Stimulated activated CD8-positive, alpha-beta memory T cell treated with anti-CD3 and anti-CD28 coated beads, Interleukin-12 subunit alpha, Interleukin-12 subunit beta, amount 100 ng/mL, for 1 hour (primary cell): ENCODE measurements at places on chromosomes 5 and 9.

DNA sequence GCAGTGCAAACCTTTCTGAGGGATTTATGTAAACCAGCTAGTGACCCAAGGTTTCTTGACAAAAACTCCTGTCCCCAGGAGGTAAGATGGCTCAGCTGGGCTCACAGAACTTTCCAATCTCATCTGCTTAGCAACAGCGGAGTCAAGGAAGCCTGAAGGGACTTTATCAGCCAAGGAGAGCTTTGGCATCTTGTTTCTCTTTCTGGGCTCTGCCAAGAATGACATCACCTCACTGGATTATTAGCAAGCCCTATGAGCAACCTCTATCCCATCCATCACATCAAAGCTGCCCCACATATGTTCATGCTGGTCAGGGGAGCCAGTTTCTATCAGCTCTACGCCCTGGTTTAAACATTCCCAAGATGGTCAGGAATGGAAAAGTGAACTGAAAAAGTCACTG, 461.3 kb downstream of the ENC1 start:
- DNase-seq, result no peak

GRCh38 chr9:4298255-4299004, 1.4 kb downstream of the GLIS3 start:
- DNase-seq, result no peak

DNA sequence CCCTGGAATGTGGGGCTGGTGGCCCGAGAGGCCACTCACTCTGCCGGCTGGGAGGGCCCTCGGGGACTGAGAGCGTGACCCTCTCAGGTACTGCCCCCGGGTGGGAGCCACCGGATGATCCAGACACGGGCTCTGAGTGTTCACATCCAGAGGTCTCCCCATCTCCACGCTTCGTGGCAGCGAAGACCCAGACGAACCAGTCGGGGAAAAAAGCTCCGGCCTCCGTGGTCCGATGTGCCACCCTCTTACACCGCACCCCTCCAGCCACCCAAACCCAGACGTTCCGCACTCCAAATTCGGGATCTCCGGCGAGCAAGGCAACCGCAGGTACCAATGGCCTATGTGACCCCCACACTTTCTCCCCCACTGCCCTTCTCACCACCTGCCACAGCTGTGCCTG, 49.5 kb downstream of the AMBP start:
- no peak for DNase-seq

DNA sequence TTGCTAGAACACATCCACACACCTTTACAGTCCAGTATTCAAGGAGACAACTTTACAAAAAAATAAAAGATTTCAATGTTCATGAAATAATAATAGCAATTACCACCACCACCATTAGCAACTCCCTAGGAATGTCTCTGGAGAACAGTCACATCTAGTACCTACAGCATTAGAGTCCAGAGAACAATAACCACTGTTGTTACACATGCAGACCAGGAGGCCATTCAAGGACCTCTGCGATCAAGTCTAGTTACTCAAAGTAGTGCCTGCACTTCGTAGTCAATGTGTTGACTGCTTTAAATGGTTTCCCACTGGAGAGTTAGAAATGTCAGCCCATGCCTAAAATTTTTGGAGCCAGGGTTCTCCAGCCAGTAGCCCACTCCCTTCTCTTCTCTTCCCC, 244.4 kb downstream of the DEPDC1B start:
- no peak for DNase-seq

DNA sequence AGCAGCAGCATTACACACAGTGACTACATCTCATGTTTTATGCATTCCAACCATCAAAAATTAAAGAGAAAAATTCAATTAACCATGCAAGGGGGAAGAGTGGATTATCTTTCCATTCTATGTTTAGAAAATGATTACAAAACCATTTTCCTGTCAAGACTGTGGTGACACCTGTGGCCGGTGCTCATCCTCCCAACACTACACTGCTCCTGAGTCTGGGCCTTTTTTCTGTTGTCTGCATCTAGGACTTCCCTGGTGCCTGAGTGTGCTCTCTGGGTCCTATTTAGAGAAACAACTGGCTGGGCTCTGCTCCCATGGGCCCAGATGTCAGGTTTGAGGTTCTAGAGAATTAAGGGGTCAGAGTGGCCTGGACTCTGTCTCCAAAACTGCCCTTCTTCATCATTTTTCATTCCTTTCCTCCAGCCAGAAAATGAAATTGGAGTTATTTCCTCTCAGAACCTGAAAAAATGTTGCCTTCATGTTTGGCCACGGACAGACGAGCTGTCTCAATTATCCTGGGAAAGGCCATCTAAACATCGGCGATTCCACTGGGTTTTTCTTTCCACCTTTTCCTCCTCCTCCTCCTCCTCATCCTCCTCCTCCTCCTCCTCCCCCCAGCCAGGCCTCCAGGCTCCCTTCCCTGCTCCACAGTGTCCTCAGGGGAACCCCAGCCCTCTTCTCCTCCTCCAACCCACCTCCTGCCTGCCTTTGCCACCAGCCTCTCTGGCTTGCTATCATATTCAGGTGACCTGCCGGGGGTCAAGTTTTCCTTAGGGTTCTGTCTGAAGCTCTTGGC, 11.4 kb upstream of the ARSI start:
- no peak for DNase-seq

DNA sequence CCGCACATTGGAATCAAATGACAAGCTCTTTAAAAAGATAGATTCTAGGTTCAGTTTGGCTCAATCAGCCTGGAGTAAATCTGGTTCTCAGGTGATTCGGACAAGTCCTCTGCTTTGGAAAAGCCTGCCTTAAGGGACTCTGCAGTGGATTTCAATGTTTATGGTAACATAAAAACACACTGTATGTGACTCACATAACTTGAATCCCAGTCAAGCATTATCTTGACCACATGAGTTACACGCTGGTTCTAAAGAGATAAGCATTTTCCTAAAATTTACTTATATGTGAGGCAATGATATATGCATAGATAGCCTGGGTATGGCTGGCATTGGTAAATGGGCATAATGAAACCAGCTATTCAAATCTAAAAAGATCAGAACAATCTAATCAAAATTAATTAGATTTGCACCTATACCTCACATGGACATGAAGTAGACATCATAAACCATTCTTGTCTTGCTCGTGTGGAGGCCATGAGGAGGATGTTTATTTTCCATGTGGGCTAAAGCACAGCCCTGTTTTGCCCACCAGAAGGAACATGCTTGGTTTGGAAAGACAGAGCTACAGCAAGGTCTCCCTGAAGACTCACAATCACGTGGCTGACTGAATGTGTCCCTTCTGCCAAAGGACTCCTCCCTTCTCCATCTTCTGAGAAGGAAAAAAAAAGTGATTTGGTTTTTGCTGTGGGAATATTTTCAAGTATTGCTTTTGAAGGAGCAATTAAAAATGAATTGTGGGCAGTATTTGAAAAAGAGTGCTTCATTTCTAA, 351.7 kb downstream of the DIRAS2 start:
- no peak for DNase-seq

DNA sequence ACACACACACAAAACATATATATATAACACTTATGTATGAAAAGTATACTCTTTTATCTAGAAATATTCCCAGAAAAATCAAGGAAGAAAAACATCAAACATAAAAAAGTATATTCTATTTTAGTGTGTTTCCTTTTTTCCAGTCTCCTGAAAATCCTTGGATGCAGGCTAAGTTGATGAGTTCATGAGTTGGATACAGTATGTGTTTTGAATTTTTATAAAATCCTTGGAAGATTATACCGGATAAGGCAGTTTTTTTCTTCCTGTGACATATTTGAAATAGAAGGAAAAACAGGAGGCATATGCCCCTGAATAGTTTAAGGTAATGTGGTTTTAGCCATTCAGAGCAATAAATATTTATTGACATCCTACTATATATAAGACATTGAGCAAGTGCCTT, 203.6 kb downstream of the SNX18 start:
- no peak for DNase-seq

DNA sequence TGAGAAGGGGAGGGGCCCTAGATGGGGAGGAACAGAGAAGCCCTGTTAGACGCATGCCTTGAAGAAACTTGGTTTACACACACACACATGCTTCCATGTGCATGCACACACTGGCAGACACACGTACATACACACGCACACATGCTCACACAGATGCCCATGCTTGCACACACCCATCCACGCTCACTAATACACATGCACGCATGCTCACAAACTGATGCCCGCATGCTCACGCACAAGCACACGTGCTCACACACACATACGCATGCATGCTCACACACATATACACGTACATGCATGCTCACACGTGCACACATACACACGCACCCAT, 32.1 kb upstream of the EGFL7 start:
- no peak for DNase-seq

GRCh38 chr9:437574-438001, 222.9 kb downstream of the DOCK8 start:
- no peak for DNase-seq

- DNase-seq, result no peak
Measured at GRCh38 chr9:14412775-14413174, 98.8 kb upstream of the NFIB start.

DNA sequence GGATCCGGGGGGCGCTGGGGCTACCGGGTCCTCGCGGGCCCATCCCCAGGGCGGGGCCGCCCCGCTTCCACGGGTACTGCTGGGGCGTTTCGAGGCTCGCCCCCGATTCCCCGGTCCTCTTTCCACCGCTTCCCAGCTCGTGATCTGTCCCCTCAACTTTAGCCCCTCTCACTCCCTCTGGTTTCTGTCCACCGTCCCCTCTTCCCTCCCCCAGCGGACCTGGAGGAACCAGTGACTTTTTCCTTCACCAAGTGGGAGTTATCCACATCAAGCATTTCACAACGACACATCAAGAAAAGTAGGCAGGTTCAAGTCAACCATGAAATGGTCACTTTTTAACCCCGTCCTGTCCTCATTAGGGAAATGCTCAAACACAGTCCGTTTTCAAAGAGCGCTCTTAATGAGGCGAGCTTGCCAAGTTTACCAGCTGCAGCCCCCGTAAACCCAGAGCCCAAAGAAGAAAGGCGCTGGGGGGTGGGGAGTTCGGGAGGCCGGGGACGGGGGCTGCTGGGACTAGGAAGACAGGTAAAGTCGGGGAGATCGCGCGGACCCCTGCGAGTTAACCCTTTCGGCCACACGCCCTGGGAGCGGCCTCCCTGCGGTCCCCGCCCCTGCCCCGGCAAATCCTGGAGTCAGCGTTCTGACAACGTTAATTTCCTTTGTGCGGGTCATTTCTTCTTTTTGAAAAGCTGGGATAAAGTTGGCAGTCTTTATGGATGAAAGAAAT, 2.1 kb upstream of the NFIB start:
- DNase-seq, result no peak

DNA sequence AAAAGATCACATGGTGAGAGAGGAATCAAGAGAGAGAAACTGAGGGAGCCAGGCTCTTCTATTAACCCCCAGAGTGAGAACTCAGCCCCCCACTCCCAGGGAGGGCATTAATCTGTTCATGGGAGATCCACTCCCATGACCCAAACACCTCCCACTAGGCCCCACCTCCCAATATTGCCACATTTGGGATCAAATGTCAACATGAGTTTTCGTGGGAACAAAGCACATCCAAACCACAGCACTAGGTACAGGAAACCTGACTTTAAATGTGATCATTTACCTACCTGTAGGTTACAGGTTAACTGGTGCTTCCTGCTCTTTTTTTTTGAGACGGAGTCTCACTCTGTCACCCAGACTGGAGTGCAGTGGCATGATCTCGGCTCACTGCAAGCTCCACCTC, 16.9 kb downstream of the NNT start:
- no peak for DNase-seq

DNA sequence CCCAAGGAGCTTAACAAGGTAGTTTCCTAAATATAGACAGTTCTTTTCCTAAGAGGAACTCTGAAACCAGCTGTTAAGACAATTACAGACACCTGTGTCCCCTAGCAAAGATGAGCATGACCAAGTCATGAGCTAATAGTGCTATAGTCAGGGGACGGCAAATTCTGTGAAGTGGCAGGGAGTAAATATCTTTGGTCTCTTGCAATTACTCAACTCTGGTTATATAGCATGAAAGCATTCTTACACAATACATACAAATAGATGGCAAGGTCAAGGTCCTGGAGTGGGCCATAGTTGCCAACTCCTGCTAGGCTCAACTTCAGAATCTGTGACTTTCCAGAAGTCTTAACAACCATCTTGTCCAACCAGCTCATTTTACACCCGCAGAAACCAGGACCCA, 103.7 kb downstream of the RFK start:
- no peak for DNase-seq

GRCh38 chr5:425714-426113, 17.3 kb upstream of the EXOC3 start:
- DNase-seq, result no peak

DNA sequence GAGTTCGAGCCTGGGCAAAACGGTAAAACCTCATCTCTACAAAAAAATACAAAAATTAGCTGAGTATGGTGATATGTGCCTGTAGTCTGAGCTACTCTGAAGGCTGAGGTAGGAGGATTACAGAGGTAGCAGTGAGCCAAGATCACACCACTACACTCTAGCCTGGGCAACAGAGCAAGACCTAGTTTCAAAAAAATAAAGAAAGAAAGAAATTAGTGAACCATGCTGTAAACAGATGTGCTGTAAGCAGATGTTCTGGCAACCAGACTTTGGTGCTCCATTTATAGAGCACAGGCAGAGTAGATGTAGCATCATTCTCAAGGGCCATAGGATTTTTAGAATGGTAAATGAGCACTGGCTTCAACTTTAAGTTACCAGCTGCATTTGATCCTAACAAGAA, 115.4 kb downstream of the ST8SIA4 start:
- DNase-seq, result no peak

- no peak for DNase-seq
Measured at GRCh38 chr5:156402387-156402921, 75.5 kb downstream of the SGCD start.

DNA sequence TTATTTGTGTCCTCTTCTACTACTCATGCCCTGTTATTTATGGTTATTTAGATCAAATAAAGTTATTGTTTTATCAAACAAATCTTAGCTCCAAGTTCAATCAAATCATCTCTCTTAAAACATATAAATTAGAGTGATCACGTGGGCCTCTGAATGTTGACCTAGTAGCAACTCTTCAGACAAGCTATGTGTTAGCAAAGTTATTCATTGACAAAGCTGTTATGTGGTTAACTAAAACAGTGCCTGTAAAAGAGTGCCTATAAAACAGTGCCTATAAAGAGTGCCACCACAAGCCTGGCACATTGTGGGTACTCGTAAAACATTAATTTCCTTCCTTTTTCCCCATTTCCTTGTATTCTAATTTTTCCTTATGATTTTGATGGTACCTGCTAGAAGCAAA, 421.9 kb downstream of the HCN1 start:
- no peak for DNase-seq

- no peak for DNase-seq
Measured at GRCh38 chr9:76720245-76720644, 44.0 kb upstream of the PCA3 start.

DNA sequence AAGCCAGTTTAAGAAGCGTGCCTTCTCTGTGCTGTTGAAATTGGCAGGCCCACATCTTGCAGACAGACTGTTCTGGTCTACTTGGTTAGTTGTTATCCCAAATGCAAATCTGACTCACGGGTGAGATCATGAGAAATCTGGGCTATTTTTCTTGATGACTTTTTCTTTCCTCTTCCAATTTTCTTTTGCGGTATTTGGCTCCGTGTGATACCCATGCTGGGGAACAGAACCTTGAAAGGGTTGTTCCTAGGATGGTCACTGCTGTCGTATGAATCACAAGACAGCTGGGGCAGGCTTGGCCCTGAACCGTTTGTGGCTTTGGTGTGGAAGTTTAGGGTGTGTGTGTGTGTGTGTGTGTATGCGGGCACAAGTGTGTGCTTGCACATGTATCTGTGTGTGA, 24.6 kb downstream of the PDZD2 start:
- no peak for DNase-seq
